Stimulated activated CD8-positive, alpha-beta memory T cell treated with anti-CD3 and anti-CD28 coated beads, Interleukin-2, amount 100 ng/mL, for 1 hour (primary cell): ENCODE measurements at places on chromosomes 4 and X.

DNA sequence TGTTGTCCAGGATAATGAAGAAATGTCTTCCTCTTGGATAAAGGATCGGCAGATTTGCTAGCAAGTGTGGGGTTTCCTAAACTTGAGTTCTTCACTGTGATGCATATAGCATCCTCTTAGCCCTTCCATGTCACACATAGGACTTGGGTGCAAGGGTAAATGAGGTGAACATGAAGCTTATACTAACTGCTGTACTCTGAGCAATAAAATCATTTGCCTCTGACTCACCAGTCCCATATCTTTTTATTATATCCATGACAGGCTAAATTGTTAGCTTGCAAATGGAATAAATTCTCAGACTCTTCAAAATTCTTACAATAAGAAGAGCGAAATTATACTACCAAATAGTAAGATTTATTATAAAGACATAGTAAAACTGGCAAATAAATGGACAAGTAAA is 14.7 kb upstream of the TBC1D1 start:
- no peak for DNase-seq

DNA sequence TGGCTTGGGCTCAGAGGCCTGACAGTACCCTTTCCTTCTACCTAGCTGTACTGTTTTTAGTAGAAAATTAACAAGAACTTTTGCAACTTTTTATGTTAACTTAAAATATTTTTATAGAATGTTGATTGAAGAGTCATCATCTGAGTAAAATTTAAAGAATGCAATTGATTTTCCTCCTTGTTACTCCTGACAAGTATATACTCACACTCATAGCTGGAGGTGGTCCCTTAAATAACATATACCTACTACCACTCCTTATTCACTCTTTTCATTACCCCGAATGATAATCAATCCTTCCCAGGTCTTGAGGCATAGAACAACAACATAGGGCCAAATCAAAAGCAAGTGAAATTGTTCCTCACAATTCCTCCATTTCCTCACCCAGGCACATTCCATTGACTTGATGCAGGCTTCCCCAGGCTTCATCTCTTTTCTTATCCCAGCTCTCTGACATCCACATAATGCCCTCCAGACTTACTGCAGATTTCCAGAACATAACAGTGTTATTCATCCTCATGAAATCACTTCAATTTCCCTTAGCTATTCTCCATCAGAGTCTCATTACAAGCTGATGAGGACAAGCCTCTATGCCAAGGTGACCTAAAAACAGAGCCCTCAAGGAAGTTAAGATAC is 73.2 kb upstream of the ANXA10 start:
- no peak for DNase-seq

DNA sequence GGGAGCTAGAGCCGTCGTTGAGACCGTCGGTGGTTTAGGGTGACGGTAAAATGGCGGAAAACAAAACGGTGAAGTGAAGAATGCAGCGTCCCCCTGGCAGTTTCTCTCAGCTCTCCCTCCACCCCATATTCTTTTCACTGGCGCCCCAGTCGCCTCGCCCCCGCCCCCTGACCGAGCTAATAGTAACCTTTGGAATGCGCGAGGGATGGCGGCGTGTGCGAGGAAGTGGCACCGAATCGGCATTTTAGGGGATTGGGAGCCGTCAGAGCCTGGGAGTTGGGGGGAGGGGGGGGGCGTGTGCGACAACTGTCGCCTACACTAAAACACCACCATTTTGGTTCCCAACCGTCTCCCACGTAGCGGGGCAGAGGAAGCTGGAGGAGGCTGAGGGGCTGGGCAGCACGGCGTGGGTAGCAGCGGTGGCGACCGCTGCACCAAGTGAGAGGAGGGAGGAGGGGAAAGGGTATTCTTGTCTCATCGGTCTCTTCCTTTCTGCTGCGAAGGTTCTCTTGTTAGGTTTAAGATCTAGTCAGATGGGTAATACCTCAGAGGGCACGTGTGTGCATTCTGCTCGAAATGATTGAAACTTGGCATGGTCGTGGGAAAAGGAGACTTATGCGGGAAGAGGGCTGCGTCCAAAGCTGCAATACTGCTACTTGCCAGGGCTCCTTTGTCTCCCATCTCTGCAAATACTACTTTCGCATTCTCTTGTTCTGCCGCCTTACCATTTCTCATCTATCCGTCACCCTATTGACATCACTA is 840 bp downstream of the ZNF711 start:
- no peak for DNase-seq

DNA sequence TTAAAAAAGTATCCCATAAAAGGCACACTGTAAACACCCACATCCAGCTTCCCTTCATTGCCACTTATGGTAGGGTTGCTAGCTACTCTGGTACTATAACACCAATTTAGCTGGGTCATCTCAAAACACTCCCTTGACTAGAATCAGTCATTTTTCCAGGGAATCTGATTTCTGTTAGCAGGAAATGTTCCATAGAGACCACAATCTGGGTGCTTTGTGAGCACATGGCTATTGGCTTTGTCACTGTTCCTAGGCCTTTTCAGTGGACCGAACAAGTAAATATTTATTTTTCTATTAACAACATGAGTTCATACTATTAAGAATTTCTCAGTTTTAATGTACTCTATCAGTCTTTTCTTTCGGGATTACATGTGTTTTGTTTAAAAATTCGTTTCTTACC is 404.7 kb upstream of the GNPDA2 start:
- no peak for DNase-seq

GRCh38 chr4:159272273-159273140 is 169.6 kb downstream of the RAPGEF2 start:
- DNase-seq = no peak

GRCh38 chr4:24765376-24765988 is 29.9 kb upstream of the SOD3 start:
- DNase-seq = no peak

DNA sequence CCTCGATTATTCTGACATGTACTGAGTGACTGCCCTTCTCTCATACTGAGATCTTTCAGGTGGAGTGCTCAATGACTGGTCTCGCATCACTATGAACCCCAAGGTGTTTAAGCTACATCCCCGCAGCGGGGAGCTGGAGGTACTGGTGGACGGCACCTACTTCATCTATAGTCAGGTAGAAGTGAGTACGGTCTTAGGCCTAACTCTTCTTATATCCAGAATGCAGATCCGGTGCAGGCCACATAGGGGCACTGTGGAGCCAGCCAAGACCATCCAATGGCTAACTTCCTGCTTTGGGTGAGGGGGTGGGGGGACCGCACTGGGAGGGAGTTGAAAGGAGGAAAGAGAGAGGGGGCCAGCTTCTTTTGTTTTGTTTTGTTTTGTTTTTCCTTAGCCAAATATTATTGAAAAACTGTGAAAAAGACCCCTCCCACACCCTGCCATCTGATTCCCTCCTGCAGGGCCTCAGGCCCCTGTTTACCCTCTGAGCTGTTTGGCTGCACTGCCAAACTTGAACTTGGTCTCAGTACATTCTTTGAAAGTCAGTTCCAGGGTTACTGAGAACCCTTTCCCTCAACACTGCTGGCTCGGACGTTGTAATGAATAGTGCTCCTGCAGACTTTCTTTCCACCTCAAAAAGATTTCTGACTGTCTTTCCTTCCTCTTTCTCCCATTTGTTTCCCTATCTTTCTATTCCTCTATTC is 16.2 kb downstream of the AWAT2 start:
- no peak for DNase-seq

DNA sequence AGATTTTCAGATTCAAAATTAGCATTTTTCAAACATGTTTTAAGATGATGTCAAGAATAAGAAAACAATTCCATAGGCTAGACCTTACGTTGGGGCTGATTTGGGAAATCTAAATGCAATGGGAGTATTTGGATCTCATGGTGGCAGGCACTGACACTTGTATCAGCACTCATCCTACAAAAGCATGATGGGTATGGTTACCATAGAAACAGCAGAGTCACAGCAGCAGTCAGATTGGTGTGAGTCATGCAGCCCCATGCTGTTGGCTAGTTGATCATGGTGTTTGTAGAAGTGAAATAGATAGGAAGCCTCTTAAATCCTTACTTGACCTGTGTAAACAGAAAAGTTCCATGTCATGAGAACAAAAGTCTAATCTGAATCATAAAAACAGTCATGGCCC is 1637.3 kb upstream of the PABPC4L start:
- no peak for DNase-seq

- no peak for DNase-seq
These were observed 911 bp upstream of the GPR50 start for GRCh38 chrX:151175283-151176062.

- no peak for DNase-seq
These were observed 96.5 kb downstream of the RNF150 start for GRCh38 chr4:141036786-141037185.

DNA sequence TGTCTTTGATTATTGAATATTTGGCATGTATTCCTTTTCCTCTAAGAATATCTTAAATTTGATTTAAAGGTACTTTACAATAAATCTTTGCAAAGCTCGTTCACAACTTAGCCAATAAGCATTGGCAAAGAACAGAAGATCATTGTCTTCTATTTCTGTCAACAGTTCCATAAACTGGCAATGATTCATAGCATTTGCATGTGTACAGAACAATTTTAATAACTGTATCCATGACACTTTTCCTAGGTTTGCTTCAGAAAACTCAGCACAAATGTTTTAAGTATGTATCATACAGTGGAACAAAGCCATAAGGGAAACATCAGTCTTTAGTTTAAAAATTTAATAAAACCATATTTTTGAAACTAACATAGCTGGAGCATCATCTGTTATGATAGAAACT is 462.7 kb upstream of the RPS6KA3 start:
- DNase-seq = no peak

GRCh38 chr4:97396605-97397004 is 746.7 kb downstream of the STPG2 start:
- no peak for DNase-seq

- no peak for DNase-seq
These were observed 5.8 kb downstream of the CCNQ start for GRCh38 chrX:153592966-153593688.

- DNase-seq = no peak
These were observed 282.7 kb upstream of the TAPT1 start for GRCh38 chr4:16508968-16509367.

DNA sequence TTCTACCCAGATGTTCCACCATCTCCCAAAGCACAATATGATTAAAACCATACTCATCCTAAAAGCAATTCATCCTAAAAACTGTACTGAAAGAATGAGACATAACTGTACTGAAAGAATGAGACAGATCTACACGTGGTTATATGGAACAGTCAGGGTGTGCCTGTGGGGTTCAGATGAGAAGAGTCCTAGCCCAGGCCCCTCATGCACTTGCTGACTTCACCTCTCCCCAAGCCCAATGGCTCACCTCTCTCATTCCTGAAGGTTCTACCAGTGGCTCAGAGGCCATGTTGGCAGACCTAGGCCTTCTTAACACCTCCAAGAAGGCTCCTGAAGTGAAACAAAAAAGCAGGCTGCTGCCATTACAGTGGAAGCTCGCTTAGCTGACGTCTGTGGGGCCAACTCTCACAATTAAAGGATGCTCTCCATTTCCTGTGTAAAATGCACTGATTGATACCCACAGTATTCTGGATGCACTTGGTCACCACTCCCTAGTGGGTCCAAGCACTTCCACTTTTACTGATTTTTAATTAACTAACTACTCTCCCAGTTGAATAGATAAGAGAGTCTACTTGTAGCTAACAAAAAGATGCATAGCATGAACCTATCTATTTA is 3.8 kb downstream of the PLAC1 start:
- DNase-seq = no peak

DNA sequence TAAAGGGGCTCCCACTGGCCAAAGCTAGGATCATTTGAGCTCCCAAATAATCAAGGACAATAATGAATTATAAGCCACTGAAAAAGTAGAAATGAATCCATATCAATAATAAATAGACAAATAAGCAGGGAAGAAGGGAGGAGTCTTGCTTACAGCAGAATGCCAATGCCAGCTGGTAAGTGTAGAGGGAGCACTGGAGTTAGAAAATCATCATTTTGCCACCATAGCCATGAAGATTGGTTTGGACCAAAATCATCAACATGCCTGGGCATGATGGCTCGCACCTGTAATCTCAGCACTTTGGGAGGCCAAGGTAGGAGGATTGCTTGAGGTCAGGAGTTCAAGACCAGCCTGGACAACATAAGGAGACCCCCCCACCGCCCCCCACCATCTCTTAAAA is 20.4 kb upstream of the SH3KBP1 start:
- DNase-seq = no peak

- DNase-seq = no peak
These were observed 30.6 kb upstream of the SCML1 start for GRCh38 chrX:17706676-17707075.

DNA sequence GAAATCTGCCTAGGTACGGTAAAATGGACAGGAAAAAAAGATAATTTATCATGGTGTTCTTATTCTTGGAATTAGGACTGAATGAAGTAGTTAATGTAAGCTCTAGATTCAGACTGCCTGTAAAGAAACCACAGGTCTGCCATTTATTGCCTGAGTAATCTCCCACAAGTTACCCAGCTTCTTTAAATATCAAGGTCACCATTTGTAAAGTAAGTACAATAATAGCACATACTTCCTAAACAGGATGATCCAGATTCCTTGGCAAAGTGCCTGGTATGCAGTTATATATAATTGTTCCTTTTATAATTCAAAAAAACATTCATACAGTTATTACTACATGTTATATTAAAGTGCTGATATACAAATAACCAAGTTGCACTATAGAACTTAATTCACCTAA is 368.6 kb downstream of the HNRNPD start:
- no peak for DNase-seq

GRCh38 chrX:274904-275475 is 6.2 kb upstream of the PLCXD1 start:
- DNase-seq = no peak

- DNase-seq = no peak
These were observed 10.7 kb downstream of the RGS12 start for GRCh38 chr4:3303565-3303824.

DNA sequence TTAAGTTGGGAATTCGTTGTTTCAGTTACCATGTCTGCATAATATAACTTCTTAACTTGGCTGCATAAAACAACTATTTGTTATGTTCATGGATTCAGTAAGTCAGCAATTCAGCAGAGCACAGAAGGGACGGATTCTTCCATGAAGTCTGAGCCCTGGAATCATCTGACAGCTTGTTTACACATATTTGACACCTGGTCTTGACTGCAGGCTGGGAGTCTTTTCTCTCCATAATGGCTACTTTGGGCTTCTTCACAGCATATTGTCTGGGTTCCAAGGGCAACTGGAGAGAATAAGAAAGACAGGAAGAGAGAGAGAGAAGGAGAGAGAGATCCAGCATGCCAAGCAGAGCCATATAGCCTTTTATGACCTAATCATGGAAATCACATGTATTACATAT is 23.1 kb downstream of the CENPC start:
- no peak for DNase-seq

DNA sequence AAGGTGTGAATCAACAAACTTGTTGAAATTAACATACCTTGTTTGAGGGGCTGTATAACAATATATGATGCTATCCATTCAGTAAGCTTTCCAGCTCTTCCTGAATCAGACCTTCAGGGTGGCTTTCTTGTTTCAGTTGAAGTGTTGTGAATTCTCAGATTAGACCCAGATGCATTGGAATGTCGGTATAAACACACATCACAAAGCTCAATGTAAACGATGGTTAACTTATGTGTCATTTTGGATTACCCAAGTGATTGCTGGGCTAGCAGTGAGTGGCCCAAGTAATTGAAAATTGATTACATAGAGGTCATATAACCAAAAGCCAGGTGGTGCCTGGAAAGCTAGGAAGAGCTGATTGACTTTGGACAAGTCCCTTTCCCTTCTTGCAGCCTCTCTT is 115.0 kb downstream of the SHROOM4 start:
- no peak for DNase-seq

- DNase-seq = no peak
These were observed 21.0 kb downstream of the S100G start for GRCh38 chrX:16671005-16671404.
